NCI-H510A (cell line): ENCODE measurements at places on chromosomes 11 and 22.

DNA sequence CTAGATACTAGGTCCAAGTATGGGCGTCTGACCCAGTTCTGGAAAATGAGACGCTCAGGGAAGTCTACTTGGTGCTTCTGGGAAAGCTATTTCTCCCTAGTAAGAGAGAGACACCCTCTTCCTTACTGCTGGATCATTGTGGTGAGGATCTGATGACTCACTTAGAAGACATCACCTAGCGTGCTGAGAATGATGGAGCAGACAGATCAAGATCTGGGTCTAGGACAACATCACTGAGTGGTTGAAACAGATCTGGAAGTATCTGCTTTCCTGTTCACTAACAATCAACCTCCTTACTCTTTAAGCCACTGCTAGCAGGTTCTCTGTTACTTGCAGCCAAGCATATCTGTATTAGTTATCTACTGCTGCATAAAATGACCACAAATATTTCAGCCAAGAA lies 38.3 kb upstream of the HMGXB4 start:
- DNase-seq, result no peak

DNA sequence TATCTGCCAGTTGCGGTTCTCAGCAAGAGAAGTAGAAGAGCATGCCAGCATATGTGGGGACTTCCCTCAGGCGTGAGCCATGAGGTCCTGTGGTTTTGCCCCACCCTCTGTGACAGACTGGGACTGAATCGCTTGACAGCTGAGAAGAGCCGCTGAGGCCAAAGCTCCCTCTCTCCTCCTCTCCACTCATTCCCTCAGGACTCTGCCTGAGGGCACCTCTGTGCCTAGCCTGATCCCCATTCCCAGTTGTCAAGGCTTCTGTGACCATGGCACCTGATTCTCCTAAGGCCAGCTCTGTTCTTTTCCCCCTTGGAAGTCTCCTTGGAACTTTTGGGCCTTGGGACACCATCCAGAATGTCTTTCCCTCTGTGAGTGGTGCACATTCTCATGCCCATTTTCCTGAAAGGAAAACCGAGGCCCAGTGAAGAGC lies 27.0 kb downstream of the ART5 start:
- DNase-seq, result no peak

DNA sequence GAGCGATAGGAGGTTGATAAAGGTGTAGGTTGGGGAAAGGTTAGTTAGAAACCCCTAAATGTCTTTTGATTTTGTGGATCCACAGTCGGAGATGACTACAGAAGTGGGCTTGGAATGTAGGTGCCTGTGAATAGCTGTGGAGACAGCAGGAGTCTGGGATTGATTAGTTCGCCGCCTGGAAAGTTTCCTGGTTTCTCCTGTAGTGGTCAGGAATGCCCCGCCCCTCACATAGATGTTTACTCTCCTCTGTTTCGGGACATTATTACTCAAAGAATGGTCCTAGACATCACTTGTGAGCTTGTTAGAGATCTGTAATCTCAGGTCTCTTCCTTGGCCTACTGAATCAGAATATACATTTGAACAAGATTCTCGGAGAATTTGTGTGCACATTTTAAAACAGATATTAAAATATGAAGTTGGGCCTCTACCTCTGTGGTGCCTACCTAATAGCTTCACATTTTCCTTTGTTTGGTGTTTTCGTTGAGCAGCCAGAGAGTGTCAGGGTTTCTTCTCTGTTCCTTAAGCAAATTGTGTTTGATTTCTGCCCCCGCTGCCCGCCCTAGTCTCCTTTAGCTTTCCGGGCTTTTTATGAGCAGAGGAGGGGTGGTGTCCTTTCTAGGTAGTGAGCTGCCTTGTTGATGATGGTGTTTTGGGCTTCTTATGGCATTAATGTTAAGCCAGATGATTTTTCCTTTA lies 89.4 kb downstream of the PPP6R3 start:
- DNase-seq, result no peak

DNA sequence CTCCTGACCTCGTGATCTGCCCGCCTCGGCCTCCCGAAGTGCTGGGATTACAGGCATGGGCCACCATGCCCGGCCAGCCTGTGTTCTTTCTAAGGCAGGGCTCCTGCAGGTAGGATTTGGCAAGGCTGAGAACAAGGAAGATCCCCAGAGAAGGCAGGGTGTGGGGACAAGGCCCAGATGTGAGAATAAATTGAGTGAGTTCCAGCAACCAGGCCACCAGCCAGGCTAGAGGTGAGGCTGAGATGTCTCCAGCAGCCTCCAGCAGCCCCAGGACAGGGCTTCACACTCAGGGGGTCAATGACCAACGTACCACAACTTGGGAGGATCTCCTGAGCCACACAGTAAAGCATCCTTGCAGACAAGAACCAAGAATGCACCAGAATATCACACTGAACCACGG lies 75.1 kb downstream of the BUD13 start:
- no peak for DNase-seq

- no peak for DNase-seq
Measured at GRCh38 chr22:36740716-36741115, 35.2 kb downstream of the IFT27 start.

GRCh38 chr11:10659339-10660216 lies 34.0 kb downstream of the IRAG1 start:
- DNase-seq, result no peak

GRCh38 chr22:44180706-44181032 lies at the start of gene PARVG:
TSS of gene PARVG (plus strand) at chr22:44180925. CDS start at chr22:44183330, 2,405 bp downstream.
- DNase-seq, result no peak
